NCI-H1417 treated with DMSO at 0.1 percent for 48 hours (cell line): ENCODE measurements at places on chromosomes 1 and 21.
A peak's percentile ranks its signal among the peaks of the same experiment; 100 is the strongest.

DNA sequence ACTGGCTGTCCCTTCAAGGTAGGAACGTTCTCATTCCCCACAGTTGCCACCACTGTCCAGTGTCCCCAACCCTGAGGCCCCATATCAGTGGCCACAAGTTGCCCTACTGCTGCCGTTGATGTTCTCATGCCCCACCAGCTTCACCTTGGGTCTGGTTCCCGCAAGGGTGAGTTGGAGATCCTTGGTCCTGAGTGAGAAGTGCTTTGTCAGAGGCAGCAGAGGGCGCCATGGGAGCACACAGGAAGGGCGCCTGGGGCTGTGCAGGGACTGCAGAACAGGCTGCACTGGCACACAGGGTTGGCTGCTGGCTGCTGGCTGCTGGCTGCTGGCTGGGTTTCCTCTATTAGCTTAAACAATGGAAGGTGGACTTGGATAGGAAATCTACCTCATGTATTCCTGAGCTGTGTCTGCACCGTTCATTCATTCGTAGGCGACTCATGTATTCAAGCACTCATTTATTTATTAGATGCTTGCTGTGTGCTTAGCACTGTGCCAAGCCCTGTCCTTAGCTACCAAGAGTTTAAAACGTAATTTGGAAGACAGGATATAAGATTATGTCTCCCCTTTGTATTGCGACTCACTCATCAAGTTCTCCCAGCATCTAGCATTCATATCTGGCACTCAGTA lies 2.1 kb upstream of the S100A9 start:
- DNase-seq = no peak

- no peak for DNase-seq
Observed at GRCh38 chr1:87515781-87516180, 187.1 kb downstream of the LMO4 start.

- no peak for DNase-seq
Observed at GRCh38 chr1:174013864-174014418, 8.2 kb downstream of the RC3H1 start.

DNA sequence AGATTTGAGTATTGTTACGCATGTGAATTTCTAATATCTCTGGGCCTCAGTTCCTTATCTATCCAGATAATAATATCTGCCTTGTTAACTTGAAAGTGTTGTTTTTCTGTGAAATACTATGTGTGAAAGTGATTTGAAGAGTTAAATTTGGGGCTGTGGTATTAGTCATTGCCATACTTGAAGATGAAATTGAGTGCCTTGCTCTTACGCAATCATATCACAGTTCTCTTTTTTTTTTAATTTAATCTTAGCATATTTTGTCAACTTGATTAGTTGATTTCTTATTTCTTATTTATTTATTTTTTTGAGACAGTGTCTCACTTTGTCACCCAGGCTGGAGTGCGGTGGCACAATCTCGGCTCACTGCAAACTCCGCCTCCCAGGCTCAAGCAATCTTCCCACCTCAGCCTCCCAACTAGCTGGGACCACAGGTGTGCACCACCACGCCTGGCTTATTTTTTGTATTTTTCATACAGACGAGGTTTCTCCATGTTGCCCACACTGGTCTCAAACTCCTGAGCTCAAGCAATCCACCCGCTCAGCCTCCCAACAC lies 31.0 kb downstream of the AGO4 start:
- no peak for DNase-seq

DNA sequence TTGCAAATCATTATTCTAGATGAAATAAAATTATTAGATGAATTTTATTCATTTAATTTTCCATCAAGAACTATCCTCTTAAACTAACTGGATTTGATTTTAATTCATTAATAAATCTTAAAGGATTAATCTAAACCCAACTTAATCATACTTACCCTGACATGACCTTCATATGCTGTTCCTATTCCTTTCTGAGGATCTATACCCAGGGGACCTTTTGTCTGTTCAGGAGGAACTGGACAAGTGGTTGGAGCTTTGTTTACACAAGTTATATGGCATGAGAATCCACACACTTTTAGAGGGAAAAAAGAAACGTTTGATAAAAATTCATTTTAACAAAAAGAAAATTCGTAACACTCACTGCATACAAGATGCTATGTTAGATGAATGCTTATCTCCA lies 95.2 kb downstream of the COQ8A start:
- no peak for DNase-seq

GRCh38 chr1:2032737-2033136 lies 13.6 kb downstream of the GABRD start:
- no peak for DNase-seq

GRCh38 chr1:218665221-218665620 lies 320.1 kb downstream of the TGFB2 start:
- DNase-seq = no peak

DNA sequence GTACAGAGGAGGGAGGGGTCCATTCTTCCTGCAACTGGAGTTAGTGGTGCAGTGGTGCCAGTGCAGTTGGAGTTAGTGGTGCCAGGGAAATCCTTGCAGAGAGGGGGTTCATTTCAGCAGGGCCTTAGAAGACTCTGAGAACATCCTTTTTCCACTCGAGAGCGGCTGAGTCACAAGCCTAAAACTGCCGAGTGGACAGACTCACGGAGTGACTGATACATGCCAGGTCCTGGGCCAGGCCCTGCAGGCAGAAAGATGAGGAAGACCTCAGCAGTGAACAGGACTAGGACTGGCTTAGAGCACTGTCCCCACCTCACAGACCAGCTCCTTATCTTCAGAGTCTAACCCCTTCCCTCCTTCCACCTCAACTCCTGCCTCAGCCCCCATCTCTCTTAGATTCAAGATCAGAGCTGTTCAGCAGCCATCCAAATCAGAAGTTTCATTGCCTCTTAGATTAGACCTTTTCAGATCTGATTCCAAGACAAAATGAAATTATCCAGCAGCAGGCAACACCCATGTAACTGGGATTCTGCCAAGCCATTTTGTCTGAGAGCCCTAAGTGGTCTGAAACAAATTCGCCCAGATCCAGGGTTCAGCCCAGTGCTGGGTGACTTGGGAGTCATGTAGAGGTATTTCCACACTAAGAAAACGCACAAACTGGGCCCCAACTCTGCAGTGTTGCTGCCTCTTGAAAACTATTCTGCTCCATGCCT lies 12.7 kb upstream of the IKBKE start:
- DNase-seq = no peak

- no peak for DNase-seq
Observed at GRCh38 chr1:185969028-185969427, 234.8 kb downstream of the HMCN1 start.

DNA sequence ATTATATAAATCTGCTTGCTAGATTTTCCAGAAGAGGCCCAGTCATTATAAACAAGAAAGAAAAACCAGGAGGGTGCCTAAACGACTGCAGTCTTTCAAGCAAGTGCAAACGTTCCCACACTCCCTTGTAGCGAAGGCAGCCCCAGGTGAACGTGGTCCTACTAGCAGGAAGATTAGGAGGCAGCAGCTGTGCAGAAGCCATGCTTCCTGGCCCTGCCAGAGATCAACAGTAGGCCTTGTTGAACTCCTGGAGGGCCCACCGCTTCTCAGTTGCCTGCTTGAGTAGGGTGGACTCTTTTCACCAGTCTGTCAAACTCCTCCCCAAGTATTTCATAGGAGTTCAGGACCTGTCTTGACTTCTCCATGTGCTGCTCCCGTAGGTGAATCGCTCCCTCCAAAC lies 163.0 kb upstream of the GORAB start:
- DNase-seq = no peak

GRCh38 chr1:61012341-61012761 lies 70.0 kb upstream of the NFIA start:
- DNase-seq = no peak

DNA sequence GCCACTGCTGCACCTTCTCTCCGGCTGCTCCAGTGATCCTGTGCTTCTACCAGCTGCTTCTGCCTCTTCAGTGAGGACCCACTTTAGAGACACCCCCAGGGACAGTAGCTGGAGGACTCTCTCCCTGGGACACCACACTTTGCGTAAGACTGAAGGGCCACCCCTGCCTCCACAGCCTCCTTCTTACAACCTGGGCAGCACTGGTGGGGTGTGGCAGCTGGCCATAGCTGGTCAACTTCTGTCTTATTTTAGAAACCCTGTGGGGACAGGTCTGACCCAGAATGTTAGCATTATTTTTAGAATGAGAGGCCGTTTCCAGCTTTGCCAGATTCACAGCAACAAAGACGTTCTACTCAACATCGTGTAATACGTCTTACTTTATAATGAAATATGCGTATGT lies 1.1 kb upstream of the KRTAP10-9 start:
- no peak for DNase-seq

DNA sequence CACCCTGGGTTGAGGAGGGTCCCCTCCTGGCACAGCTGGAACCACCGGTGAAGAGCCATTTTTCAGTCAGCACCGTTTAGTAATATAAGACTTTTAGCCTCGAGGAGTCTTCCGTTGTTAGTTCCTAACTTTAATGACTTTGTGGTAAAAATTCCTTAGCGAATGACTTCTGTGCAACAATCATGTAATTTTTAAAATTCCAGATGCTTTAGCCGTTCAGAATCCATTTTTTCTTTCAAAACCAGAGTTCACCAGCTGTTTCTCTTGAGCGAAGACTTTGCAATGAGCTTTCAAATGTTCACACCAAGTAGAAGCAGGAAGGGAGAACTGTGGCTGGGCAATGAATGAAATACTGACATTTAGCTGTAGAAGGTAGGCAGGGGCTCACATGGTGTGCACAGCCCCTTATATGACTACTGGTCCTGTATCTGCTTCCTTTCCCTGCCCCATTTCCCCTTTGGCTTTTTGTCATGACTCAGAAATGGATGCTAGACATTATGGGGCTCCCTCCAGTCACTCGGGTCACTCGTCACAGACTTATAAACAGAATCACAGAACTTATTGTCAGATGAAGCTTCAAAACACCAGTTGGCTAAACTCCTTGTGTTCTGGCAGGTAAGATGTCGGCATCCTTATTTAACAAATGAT lies 4.1 kb downstream of the DISC1 start:
- no peak for DNase-seq

GRCh38 chr1:99855914-99856450 lies 5.8 kb downstream of the AGL start:
- no peak for DNase-seq

- no peak for DNase-seq
Observed at GRCh38 chr1:155171836-155172731, 1.0 kb downstream of the KRTCAP2 start.

DNA sequence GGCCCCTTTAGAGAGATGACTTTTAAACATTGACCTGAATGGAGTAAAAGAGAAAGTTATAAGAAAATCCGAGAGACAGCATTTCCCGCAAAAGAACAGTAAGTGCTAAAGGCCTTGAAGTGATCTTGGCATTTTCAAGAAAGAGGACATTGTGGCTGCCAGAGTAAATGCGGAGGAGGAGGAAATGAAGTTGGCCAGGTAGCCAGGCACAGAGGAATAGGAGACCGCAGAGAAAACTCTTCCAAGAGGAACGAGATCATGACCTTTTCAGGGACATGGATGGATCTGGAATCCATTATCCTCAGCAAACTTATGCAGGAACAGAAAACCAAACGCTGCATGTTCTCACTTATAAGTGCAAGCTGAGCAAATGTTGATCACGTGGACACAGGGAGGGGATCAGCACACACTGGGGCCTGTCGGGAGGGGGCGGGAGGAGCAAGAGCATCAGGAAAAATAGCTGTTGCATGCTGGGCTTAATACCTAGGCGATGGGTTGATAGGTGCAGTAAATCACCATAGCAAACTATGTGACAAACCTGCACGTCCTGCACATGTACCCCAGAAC lies 49.7 kb downstream of the EEIG2 start:
- peak; percentile 51 for DNase-seq

- DNase-seq = no peak
Observed at GRCh38 chr1:183293241-183293640, 107.2 kb downstream of the LAMC2 start.

GRCh38 chr21:45060675-45061311 lies 13.6 kb upstream of the ADARB1 start:
- no peak for DNase-seq

DNA sequence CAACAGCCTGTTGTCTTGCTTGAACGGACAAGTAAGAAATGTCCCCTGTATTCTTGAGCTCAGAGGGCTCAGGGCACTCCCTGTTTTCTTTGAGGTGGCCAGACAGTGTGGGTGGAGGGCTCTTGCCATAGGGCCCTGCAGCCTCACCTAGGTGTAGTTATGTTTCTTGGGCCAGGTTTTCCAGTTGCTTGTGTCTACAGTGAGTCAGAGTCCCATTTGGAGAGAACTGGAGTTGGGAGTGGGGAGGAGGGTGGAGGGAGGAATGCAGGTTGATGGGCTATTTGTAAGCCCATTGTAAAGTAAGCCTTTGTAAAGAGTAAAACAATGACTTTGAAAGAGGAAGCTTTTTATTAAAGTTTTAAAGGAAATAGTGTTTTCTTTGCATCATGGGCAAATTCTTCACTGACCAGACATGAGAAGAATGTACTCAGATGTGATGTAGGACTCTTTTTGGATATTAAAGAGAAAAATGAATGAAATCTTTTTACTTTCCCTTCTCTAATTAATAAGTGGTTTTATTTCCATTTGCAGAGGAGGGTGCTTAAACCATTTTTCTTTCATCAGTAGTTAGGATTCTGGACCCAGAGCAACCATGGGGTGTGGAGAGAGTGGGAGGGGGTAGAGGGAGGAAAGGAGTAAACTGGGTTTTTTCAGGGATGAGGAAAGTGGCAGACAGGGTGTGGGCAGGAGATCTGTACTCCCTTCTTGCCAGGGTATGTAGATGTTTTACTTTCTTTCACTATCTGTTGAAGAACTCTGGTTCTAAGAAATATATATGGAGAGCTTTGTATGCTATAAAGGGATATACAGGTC lies 45.1 kb upstream of the MACF1 start:
- DNase-seq = no peak

GRCh38 chr1:232431326-232431725 lies 198.6 kb downstream of the SIPA1L2 start:
- DNase-seq = no peak

- DNase-seq = no peak
Observed at GRCh38 chr1:230204842-230205241, 137.8 kb downstream of the GALNT2 start.

- DNase-seq = no peak
Observed at GRCh38 chr1:222181191-222181590, 366.7 kb downstream of the HHIPL2 start.

GRCh38 chr1:10326251-10326650 lies 72.6 kb upstream of the PGD start:
- no peak for DNase-seq

DNA sequence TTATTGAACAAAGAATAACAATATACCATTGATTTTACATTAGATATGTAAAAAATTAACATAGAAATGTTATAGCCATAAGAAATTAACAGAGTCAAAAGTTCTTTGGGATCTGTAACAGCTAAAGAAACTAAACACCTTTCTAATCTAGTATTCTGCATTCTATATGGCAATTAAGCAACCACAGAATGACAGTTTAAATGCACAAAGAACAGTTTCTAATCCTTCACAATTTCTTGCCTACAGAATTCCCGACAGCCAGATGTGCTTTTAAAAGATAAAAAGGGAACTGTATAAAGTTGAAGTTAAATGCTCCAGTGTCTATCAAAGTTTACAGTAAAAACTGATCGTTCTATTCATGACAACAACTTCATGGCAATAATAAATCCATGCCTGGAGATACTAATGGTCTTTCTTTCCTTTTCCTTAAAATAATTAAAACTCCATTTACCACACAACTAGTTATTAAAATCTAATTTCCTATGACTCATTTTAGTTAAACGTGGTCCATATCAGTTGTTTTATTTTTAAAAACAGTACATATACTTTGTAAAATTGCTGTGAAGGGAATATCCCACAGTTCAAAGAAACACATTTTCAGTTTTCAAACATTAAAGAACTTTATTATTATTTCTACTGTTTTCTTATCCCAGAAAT lies 110.2 kb downstream of the EIF4G3 start:
- no peak for DNase-seq

- no peak for DNase-seq
Observed at GRCh38 chr1:117093870-117094621, 27.5 kb downstream of the TRIM45 start.
